ENCODE measurements at places on chromosomes 6 and 20.

DNA sequence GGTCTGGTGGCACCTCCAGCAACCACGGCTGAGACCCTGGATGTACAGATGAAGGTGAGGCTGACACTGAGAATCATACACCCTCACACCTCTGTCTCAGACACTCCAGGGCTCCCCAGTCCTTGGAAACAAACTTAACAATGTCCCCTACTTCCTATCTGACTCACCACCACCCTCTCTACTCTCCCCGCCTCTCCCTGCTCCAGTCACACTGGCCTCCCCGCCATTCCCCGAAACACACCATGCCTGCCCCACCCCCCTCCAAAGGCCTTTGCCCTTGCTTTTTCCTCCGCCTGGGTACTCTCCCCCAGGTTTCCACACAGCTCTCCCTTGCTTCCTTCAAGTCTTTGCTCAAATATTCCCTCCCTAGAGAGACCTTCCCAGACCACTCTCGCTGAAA lies 16.3 kb downstream of the BPI start:
- no peak for DNase-seq

- DNase-seq, result no peak
These were observed 2.1 kb upstream of the ZKSCAN4 start for GRCh38 chr6:28254121-28254519.

- peak; percentile 19 for DNase-seq
These were observed 39.7 kb downstream of the PREP start for GRCh38 chr6:105363100-105363754.

DNA sequence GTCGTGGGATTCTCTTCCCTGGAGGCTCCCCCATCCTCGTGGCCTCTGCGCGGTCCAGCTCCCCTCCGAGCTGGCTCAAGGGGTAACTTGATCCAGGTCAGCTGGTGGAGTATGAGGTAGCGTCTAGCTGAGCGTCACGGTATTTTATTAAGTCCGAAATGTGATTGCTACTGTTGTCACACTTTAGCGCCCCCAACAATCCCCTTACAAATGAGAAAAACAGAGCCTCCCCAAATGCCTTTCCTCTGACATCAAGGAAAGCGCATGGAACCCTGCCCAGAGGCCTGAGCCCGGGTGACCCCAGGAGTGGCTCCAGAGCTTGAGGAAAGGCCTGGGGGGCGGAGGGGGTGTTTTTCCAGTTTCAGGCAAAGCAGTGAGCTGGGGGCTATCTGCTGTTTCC lies 192.4 kb downstream of the ZMYND8 start:
- peak; percentile 73 for DNase-seq

- DNase-seq, result no peak
These were observed 387.8 kb upstream of the GJE1 start for GRCh38 chr6:141744971-141745370.

DNA sequence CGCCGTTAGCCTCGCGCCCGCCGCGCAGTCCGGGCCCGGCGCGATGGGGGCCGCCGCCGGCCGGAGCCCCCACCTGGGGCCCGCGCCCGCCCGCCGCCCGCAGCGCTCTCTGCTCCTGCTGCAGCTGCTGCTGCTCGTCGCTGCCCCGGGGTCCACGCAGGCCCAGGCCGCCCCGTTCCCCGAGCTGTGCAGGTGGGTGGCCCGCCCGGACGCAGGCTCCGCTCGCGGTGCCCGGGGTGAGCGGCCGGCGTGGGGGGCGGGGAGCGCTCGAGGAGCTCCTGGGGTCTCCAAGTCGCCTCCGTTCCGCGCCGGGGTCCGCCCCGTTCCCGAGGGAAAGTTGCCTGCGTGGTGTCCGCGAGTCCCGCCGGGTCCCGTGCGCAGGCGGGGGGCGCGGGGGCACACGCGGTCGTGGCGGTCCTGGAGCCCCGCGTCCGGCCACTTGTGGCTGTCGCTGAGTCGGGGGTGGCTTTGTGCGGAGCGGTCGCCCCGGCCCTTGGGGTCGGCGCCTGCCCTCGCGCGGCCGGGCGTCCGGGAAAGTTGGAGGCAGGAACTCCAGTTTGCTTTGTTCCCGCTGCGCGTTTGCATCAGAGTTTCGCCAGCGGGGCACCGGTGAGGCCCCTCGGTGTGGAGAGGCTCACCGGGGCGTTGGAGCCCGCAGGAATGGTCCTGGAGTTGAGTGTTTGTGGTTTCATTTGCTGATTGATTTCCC lies 476 bp downstream of the IGF2R start:
- DNase-seq, result no peak

GRCh38 chr6:108464418-108465097 lies 96.2 kb upstream of the FOXO3 start:
- no peak for DNase-seq

GRCh38 chr6:28953039-28953584 lies 29.3 kb upstream of the TRIM27 start:
- DNase-seq, result no peak

DNA sequence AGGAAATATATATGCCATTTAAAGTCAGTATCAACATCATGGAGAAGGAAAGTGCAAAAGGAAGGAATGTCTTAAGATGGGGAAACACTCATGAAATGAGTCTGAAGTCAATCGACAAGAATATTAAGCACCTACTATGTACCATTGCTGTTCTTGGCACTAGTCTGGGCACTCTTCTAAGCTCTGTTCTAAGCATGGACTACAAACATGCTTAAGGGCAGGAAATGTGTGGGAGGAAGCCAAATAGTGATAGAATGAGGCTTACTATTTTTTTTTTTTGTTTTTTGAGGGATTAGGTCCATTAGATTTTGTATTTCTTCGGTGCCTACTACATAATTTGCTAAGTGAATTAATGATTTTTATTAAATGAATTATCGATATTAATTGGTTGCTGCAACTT lies 83.8 kb upstream of the SUPT3H start:
- no peak for DNase-seq

- DNase-seq, result no peak
These were observed 47.8 kb downstream of the CDH22 start for GRCh38 chr20:46260480-46260879.

GRCh38 chr6:25524542-25524941 lies 127.5 kb upstream of the SCGN start:
- no peak for DNase-seq

DNA sequence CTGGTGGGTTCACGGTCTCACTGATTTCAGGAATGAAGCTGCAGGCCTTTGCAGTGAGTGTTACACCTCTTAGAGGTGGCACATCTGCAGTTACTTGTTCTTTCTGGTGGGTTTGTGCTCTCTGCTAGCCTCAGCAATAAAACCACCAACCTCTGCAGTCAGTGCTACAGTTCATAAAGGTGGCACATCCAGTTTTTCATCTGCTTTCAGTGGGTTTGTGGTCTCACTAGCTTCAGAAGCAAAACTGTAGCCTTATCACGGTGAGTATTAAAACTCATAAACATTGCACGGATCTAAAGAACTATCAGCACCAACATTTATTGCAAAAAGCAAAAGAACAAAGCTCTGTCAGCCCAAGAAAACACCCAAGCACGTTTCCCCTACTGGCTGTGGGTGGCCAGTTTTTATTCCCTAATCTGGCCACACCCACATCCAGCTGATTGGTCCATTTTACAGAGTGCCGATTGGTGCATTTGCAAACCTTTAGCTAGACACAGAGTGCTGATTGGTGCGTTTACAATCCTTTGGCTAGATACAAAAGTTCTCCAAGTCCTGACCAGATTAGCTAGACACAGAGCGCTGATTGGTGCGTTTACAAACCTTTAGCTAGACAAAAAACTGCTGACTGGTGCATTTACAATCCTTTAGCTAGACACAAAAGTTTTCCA lies 3.4 kb upstream of the TMEM14C start:
- no peak for DNase-seq

GRCh38 chr20:2840967-2841531 lies 504 bp downstream of the VPS16 start:
- no peak for DNase-seq

DNA sequence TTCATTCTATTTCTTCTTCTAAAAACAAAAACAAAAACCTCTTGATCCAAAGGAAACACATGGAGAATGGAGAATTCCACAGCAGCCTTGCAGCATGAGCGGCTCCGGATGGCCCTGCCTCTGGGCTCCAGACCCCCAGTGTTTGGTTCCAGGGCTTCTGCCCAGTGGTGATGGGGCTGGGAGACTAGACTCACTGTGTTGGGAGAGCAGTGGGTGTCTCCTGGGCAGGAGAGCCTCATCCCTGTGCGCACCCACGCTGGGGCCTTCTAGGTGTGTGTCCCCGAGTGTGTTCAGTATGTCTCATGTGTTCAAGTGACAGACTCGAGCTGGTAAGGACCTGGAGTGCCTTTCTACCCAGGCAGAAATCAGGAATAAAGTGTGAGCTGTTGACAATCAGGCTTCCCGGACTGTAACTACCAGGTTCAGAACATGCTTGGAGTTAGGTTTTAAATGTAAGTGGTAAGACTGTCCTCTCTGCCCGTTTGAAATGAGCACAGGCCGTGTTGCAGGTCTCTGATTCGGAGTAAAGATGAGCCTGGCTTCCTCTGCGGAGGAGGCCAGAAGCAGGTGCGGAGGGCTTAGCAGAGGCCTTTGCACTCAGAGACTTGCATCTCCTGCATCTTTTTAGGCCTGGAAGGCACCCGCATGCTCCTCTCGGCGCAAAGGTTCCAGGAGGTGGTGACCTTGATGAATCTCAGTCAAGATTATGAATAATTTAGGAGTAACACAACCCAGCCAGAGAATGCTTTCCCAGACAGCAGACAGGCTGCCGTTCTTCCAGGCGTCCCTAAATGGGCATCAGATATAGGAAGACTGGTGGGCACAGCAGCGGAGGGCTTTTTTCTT lies 253.6 kb downstream of the CDH26 start:
- DNase-seq, result no peak

DNA sequence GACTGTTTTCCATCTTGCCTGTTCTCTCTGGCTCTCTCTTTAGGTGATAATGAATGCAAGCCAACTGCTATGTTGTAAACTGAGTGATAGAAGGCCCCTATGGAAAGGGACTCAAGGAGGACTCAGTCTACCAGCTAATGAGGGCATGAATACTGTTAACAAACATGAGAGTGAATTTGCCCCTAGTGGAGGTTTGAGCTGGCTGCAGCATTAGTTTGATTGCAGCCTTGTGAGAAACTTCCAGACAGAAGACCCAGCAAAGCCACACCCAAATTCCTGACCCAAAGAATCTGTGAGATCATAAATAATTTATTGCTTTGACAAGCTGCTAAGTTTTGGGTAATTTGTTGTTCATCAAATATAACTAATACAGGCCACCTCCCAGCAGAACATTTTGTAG lies 50.0 kb upstream of the PLCB1 start:
- DNase-seq, result no peak

GRCh38 chr20:38633577-38634093 lies 32.0 kb downstream of the ARHGAP40 start:
- DNase-seq, result no peak

DNA sequence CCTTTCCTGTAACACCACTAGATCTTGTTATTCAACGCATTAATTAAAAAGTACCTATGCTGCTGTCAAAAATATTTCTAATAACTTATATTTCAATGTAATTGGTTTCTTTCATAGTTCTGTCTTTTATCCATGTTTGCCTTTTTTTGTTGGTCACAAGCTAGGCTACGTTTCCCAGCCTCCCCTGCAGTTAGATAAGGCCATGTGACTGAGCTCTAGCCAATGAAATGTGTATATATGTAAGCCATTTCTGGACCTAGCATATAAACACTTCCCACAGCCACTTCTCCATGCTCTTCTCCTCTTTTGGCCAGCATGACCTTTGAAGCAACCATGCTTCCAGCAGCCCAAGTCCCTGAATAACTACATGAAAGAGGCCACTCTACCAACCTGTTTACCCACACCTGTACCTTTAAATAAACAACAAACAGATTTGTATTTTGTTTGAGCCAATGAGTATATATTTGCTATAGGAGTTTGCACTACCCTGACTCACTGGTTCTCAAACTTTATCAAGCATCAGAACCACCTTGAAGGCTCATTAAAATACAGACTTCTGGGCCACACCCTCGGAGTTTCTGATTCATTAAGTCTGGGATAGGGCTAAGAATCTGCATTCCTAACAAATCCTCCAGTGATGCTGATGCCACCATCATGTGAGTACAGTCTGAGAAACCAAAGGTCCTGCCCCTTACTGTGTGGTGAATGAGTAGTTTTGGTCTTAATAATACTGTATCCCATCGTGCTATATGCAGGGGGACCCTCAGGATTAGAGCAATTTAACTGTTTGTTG lies 45.6 kb upstream of the BEND6 start:
- DNase-seq, result no peak

DNA sequence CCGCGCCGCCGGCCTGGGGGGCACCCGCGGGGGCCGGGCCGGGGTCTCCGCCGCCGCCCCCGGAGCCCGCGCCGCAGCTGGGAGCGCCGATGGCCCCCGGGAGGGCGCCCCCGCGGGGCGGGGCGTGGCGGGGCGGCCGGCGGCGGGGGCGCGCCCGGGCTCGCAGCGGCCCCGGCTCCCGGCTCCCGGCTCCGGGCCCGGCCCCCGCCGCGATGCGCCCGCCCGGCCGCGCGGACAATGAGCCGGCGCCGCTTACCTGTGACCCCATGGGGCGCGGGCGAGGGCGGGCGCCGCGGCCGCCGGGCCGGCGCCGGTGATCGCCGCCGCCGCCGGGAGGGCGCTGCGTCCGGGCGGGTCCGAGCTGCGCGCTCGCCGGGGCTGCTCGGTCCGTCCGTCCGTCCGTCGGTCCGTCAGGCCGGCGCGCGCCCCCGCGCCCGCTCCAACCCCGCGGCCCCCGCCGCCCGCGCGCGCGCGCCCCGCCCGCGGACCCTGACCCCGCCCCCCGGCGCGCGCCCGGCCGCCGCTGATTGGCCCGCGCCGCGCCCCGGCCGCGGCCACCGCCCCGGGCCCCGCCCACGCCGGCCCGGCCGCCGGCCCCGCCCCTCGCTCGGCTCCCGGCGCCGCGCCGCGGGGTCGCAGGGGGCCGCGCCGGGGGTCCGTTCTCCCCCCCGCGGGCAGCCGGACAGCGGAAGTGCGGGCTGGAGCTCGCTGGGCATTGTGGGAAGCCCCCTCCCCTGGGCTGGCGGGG lies at the start of gene ZBTB46:
Gene ZBTB46 (minus strand): TSS at position 424 of the 748 bp plus-strand sequence. CDS start 40,507 bp downstream, outside the sequence.
- DNase-seq, result no peak

DNA sequence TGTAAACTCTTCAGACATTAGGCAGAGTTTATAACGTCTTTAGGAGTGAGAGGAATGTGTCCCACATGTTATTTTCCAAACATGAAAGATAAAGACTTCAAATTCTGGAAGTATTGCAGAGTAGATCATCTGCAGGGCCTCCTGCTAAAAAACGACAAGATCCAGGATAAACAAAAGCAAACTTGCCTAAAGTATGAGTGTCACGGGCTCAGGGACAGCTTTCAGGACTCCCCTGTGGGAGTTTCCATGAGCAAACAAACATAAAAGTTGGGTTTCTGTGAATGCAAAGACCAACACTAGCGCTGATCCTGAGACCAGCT lies 76.9 kb downstream of the TXNDC5 start:
- DNase-seq, result no peak

DNA sequence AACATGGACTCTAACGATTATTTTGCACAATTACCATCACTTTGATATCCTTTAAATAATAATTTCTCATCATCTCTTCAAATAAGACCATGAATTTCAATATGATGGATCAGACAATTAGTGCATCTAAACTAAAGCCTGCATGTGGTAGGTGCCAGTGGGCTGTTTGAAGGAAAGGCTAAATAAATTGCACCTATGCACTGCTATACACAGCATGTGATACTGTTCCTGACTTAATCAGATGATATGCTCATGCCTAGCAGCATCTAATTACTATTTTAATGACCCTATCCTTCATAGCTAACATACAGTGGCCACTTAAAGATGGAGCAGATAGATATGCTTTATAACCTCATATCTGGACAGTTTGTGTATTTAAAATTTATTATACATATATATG lies 731.6 kb upstream of the MANEA start:
- DNase-seq, result no peak
